ENCODE measurements at places on chromosomes 2 and 18.
A peak's percentile ranks its signal among the peaks of the same experiment; 100 is the strongest.

- no peak for DNase-seq
These were observed 1.6 kb upstream of the GPR45 start for GRCh38 chr2:105239924-105240323.

GRCh38 chr18:53752781-53753367, 471.6 kb downstream of the MBD2 start:
- no peak for DNase-seq

DNA sequence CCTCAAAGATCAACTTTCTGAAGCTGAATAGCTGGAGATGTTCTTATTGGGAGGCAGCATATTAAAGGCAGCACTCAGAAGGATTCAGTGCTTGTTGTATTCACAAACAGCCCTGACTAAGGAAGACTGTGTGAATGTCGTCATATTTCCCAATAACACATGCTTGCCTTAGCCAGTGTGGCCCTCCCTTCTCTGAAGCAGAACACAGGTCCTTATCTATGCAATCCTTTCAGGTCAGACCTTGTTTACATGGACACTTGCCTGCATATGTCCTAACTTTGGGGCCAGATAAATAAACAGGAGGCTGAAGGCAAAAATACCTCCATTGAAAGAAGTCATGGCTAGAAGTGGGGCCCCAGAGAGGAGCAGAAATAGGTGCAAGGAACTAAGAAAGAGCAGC, 97.2 kb downstream of the SLC4A3 start:
- DNase-seq = no peak

DNA sequence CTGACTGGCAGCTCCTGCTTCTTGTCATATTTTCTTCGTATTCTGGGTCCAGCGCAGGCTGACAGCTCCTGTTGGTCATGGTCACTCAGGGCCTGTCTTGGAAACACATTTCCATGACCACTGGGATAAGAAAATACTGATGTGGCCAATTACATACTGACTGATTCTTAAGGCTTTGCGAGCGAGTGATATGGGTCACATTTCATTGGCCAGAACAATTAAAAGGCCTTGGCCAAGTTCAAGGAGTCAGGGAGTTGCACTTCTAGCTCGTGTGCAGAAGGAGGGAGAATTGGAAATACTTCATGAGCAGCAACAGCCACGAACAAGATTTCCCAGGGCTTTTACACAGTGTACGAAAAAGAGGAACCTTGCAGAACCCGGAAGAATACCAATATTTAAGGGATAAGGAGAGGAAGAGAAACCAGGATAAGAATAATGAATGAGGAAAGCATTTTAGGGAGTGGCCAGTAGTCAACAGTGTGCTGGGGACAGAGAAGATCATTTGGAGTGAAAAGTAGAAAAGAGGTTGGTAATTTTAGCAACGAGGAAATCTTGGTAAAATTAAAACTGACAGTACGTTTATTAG, 149.5 kb downstream of the ATP9B start:
- no peak for DNase-seq

- DNase-seq = no peak
These were observed 20.1 kb upstream of the SELENOI start for GRCh38 chr2:26325851-26326250.

- no peak for DNase-seq
These were observed 1635.9 kb upstream of the LRRTM1 start for GRCh38 chr2:81940266-81940955.

- no peak for DNase-seq
These were observed 98.1 kb downstream of the SETBP1 start for GRCh38 chr18:44778788-44779187.

DNA sequence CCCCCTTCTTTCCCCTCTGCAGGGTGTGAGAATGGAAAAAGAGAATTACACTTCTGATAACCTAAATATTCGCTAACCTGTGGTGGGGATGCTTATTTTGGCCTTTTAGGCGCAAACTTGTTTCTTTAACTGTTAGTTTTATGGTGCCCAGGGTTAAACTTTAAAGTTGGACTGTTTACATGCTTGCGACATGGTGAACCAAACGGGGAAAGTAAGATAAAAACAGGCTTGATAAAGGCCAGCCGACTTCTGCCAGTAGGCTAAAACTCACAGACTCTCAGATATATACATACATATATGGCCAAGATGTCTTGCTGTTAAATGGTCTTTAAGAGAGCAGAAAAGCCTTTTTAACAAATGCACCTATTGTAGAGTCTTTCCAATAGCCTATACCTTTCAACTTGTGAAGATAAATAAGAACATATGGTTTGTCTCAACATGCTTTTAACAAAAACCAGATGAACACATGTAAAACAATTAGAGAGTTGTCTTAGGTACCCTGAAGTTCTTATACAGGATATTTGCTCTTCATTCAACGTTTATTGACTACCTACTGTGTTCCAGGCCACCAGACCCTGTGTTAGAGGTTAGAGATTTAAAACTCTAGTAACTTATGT, 29.0 kb downstream of the PRKCE start:
- no peak for DNase-seq

DNA sequence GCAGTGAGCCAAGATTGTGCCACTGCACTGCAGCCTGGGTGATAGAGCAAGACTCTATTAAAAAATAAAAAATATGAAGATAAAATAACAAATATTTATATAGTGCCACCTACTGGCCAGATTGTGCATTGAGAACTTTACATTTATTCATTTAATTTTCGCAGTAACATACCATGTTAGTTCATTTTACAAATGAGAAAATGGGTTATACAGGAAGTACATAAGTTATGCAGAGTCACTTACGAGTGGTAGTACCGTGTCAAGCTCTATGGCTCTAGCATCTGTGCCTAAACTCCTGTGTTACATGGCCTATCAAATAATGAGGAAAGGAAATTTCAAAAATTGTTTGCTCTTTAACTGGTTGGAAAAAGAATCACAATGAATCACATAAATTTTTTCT, 27.9 kb downstream of the RIF1 start:
- DNase-seq = no peak

GRCh38 chr2:46506131-46506706, 26.9 kb downstream of the TMEM247 start:
- DNase-seq = no peak

GRCh38 chr2:217661378-217661777, 341.4 kb downstream of the TNS1 start:
- no peak for DNase-seq

- peak; percentile 33 for DNase-seq
These were observed 980 bp upstream of the RNPEPL1 start for GRCh38 chr2:240567137-240567871.

- no peak for DNase-seq
These were observed 118.7 kb downstream of the CDH7 start for GRCh38 chr18:65869527-65869926.
